Tibial nerve (tissue), 4 donors: ENCODE measurements at places on chromosomes 12 and 14.

- H3K27ac ChIP-seq = peak overlapping the region; percentile 99
- H3K27me3 ChIP-seq = no peaks in the 10 kb centered on the region
- peak overlapping the region; percentile 96 for H3K4me3 ChIP-seq
- peaks cover 27% of the 10 kb centered on the region for H3K36me3 ChIP-seq
- peaks cover 58% of the 10 kb centered on the region for H3K4me1 ChIP-seq
- no peak for DNase-seq
Measured at GRCh38 chr14:24428628-24429394, 657 bp downstream of the CBLN3 start.

DNA sequence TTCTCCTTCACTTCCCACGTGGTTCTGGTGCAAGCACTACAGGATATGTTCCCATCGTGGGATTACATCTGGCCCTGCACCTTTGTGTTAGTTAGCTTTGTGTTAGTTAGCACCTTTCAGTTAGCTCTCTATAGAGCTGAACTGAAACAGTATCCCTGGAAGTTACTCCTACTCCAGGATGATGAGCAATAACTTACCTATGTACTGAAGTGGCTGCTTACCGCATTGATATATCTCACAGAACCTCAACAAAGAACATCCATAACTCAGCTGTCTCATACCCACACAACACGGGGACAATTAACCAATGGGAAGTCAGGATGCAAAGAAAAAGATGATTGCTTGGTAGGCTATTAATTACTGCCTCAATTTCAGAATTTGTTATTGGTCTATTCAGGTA lies 146.6 kb downstream of the ASCL4 start:
- no peak overlapping the region for H3K4me3 ChIP-seq
- no peak for DNase-seq
- H3K4me1 ChIP-seq = no peaks in the 10 kb centered on the region
- no peak overlapping the region for H3K27ac ChIP-seq
- peaks cover 18% of the 10 kb centered on the region for H3K27me3 ChIP-seq

GRCh38 chr14:23436327-23437132 lies 1.1 kb upstream of the MYH7 start:
- H3K27me3 ChIP-seq = no peaks in the 10 kb centered on the region
- H3K36me3 ChIP-seq = no peaks in the 10 kb centered on the region
- no peak overlapping the region for H3K27ac ChIP-seq
- no peak for DNase-seq
- no peak overlapping the region for H3K4me3 ChIP-seq
- H3K4me1 ChIP-seq = no peaks in the 10 kb centered on the region

DNA sequence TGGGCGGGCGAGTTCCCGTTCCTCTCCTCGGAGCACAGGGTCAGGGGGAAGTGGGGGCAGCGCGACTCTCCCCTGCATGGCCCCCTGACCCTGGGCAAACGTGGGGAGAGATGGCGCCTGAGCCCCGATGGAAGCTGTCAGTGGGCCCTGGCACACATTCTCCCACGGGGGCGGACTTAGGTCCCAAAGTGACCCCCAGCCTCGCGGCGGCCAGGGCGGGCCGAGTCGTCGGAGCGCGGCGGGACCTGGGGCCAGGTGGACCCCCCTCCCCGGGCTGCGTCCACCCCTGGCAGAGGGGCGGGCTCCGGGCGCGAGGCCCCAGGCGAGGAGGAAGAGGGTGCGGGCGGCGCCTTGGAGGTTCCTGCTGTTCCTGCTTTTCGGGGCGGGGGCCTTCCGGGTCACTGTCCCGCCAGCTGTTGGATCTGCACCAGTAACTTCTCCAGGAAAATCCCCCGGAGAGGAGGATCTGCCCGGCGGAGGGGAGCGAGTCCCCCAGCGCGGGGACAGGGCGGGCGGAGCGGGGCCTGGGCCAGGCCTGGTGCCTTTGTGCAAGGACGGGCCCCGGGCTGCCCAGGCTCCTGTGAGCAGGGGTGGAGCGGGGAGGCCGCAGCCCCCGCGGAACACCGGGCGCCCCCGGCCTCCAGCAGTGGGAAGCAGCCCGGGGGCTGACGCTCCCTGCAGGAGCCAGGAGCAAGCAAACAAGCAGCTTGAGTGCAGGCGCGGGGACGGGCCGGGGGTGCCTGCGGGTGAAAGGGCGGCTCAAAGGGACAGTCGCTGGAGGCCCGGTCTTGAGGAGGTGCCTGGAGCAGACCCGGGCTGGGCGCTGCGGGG lies 15.3 kb downstream of the TNFAIP2 start:
- DNase-seq = no peak
- H3K27me3 ChIP-seq = peaks cover 46% of the 10 kb centered on the region
- H3K4me1 ChIP-seq = no peaks in the 10 kb centered on the region

- no peak overlapping the region for H3K4me3 ChIP-seq
- peaks cover 25% of the 10 kb centered on the region for H3K4me1 ChIP-seq
- DNase-seq = no peak
- no peaks in the 10 kb centered on the region for H3K27me3 ChIP-seq
- no peaks in the 10 kb centered on the region for H3K36me3 ChIP-seq
Measured at GRCh38 chr12:64081008-64081404, 141.1 kb downstream of the KICS2 start.

- H3K4me3 ChIP-seq = no peak overlapping the region
- no peak for DNase-seq
- no peaks in the 10 kb centered on the region for H3K27me3 ChIP-seq
- peak overlapping the region; percentile 46 for H3K27ac ChIP-seq
- H3K4me1 ChIP-seq = no peaks in the 10 kb centered on the region
- H3K36me3 ChIP-seq = no peaks in the 10 kb centered on the region
Measured at GRCh38 chr12:122845865-122846621, 10.8 kb downstream of the HIP1R start.

DNA sequence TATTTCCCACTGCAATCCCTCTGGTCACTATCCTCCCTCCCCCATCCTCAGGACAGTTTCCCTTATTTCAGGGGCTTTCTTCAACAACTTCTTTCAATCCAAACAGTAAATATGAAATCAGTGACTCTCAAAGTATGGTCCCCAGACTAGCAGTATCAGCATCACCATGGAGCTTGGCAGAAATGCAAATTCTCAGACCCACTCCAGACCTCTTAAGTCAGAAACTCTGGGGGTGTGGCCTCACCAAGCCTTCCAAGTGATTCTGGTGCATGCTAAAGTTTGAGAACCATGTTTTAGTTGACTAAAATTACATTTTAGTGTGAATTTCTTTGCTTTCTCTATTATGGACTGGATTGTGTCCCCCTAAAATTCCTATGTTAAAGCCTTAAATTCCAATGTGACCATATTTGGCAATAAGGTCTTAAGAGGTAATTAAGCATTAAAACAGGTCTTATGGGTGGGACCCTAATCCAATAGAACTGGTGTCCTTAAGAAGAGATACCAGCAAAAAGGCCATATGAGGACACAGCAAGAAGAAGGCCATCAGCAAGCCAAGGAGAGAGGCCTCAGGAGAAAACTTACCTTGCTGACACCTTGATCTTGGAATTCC lies 23.2 kb downstream of the ATP2B1 start:
- no peaks in the 10 kb centered on the region for H3K27me3 ChIP-seq
- no peak overlapping the region for H3K27ac ChIP-seq
- no peaks in the 10 kb centered on the region for H3K36me3 ChIP-seq
- H3K4me1 ChIP-seq = no peaks in the 10 kb centered on the region
- no peak for DNase-seq
- H3K4me3 ChIP-seq = no peak overlapping the region

GRCh38 chr14:32244404-32244803 lies 41.3 kb upstream of the RNU6-8 start:
- H3K27me3 ChIP-seq = no peaks in the 10 kb centered on the region
- no peaks in the 10 kb centered on the region for H3K4me1 ChIP-seq
- H3K4me3 ChIP-seq = no peak overlapping the region
- no peak overlapping the region for H3K27ac ChIP-seq
- no peaks in the 10 kb centered on the region for H3K36me3 ChIP-seq

GRCh38 chr14:54818201-54819133 lies 84.2 kb downstream of the GCH1 start:
- H3K4me3 ChIP-seq = no peak overlapping the region
- DNase-seq = no peak
- no peaks in the 10 kb centered on the region for H3K27me3 ChIP-seq
- no peaks in the 10 kb centered on the region for H3K4me1 ChIP-seq
- H3K36me3 ChIP-seq = no peaks in the 10 kb centered on the region
- no peak overlapping the region for H3K27ac ChIP-seq

DNA sequence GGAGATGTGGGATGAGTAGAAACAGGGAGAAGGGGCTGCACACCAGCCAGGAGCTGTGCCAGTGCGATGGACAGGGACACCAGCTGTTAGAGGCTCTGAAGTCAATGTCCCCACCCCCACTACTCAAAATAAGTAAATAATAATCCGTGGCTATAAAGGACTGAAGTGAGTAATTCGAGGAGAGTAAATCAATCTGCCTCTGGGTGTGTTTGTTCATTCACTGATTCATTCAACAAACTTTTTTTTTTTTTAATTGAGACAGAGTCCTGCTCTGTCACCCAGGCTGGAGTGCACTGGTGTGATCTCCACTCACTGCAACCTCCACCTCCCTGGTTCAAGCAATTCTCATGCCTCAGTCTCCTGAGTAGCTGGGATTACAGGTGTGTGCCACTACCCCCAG lies 363.6 kb downstream of the TMEM132D start:
- H3K36me3 ChIP-seq = no peaks in the 10 kb centered on the region
- H3K27ac ChIP-seq = no peak overlapping the region
- H3K4me1 ChIP-seq = no peaks in the 10 kb centered on the region
- DNase-seq = no peak

DNA sequence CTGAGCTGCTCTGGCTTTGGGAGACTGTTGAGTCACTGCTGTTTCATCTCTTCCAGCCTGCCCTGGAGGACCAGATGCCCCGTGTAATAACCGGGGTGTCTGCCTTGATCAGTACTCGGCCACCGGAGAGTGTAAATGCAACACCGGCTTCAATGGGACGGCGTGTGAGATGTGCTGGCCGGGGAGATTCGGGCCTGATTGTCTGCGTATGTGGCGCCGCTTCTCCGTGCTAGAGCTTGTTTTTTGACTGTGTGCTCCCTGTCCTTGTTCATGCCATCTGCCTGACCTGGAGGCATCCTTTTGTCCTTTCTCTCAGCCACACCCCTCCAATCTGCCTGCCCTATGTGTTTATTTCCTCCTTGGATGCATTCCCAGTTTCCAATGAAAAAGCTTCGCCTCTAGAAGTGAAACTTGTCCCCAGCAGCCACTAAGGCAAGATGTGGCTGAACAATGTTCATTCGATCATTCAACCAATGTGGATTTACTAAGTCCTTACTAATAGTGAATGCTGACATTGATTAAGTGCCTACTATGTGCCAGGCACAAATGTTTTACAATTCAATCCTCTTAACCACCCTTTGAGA lies 98.6 kb downstream of the NT5DC3 start:
- no peaks in the 10 kb centered on the region for H3K27me3 ChIP-seq
- H3K36me3 ChIP-seq = no peaks in the 10 kb centered on the region
- H3K4me1 ChIP-seq = no peaks in the 10 kb centered on the region
- no peak for DNase-seq
- H3K4me3 ChIP-seq = no peak overlapping the region
- no peak overlapping the region for H3K27ac ChIP-seq

DNA sequence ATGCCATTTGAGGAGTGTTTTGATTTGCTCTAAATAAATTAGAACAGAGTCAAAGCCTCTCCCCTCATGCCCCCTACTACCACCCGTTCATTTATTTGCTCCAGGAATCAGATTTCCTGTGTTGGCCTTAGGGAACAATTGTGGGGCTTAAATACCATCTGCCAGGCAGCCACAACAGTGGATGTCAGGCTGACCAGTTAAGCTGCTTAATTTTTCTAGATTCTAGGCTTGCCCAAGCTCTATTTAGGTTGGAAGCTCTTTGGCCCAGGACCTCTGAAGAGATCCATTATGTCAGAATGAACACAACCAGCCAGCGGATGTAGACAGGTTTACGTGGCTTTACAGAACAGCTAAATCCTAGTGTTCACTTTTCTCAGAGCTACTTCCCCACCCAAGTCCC lies 1.0 kb upstream of the TIMELESS start:
- H3K4me1 ChIP-seq = peaks cover 8% of the 10 kb centered on the region
- DNase-seq = no peak

DNA sequence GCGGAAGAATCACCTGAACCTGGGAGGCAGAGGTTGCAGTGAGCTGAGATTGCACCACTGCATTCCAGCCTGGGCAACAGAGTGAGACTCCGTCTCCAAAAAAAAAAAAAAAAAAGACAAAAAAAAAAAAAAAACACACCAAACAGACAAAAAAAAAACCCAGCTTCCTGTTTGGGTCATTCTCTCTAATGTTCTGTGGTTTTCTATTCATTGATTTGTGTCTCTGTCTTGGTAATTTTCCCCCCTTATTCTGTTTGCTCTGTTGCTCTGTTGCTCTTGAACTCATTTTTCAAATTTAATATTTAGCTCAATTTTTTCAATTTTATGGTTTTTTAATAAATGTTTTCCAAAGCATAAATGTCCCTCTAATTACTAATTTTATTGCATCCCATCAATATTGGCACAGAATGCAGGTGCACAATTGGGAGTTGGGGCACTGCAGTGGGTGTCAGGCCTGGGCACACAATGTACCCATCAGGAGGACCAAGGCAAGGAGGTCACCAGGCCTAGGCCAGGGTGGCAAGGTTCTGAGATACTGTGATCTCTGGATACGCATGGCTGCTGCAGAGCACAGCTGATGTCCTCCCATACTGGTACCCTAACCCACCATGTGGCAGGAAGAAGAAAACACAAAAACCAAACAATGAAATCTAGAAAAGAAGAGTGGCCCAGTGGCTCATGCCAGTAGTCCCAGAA lies 8.0 kb upstream of the GNPTAB start:
- no peak for DNase-seq
- no peak overlapping the region for H3K27ac ChIP-seq
- no peaks in the 10 kb centered on the region for H3K36me3 ChIP-seq
- H3K4me1 ChIP-seq = no peaks in the 10 kb centered on the region
- H3K27me3 ChIP-seq = no peaks in the 10 kb centered on the region
- no peak overlapping the region for H3K4me3 ChIP-seq

GRCh38 chr12:56061982-56062381 lies 18.0 kb upstream of the ERBB3 start:
- H3K27me3 ChIP-seq = no peaks in the 10 kb centered on the region
- DNase-seq = no peak
- no peak overlapping the region for H3K27ac ChIP-seq
- no peak overlapping the region for H3K4me3 ChIP-seq
- no peaks in the 10 kb centered on the region for H3K4me1 ChIP-seq

GRCh38 chr14:81178063-81178462 lies 42.7 kb downstream of the GTF2A1 start:
- H3K36me3 ChIP-seq = no peaks in the 10 kb centered on the region
- H3K4me3 ChIP-seq = no peak overlapping the region
- no peak for DNase-seq

- no peaks in the 10 kb centered on the region for H3K36me3 ChIP-seq
- no peaks in the 10 kb centered on the region for H3K27me3 ChIP-seq
- H3K4me1 ChIP-seq = peaks cover 8% of the 10 kb centered on the region
- DNase-seq = no peak
- no peak overlapping the region for H3K27ac ChIP-seq
- H3K4me3 ChIP-seq = no peak overlapping the region
Measured at GRCh38 chr12:89529738-89530137, 3.9 kb upstream of the POC1B start.

GRCh38 chr12:96143392-96143791 lies 50.8 kb upstream of the ELK3 start:
- no peak for DNase-seq
- no peaks in the 10 kb centered on the region for H3K36me3 ChIP-seq

- no peaks in the 10 kb centered on the region for H3K27me3 ChIP-seq
- peak overlapping the region; percentile 61 for H3K27ac ChIP-seq
- DNase-seq = no peak
Measured at GRCh38 chr12:1668833-1669543, 21.9 kb upstream of the ADIPOR2 start.
